ENCODE measurements at places on chromosomes 5 and 9. TPM values are rescaled to one million over a fixed set of nuclear protein-coding genes. Genes with fewer than 3 reads are reported as not detected.

DNA sequence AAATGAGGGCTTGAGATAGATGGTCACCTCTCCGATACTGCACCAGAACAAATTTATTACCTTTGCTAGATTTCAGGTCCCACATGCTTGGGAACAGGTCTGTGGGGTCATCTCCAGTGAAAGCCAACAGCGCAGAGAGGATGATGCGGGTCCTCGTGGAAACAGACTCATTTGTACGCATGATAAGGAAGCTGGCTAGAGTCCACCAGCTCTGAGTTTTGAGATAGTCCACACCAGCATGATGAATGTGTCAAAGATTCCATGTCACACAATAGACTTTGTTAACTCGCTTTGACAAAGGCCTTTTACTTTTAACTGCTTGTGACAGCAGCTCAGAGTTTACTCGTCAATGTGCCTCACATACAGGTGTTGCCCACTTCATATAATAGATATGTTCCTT is 105.4 kb upstream of the TBCA start:
- DNase-seq = no peak

- DNase-seq = no peak
These were observed 12.2 kb upstream of the GPR151 start for GRCh38 chr5:146528236-146528635.

DNA sequence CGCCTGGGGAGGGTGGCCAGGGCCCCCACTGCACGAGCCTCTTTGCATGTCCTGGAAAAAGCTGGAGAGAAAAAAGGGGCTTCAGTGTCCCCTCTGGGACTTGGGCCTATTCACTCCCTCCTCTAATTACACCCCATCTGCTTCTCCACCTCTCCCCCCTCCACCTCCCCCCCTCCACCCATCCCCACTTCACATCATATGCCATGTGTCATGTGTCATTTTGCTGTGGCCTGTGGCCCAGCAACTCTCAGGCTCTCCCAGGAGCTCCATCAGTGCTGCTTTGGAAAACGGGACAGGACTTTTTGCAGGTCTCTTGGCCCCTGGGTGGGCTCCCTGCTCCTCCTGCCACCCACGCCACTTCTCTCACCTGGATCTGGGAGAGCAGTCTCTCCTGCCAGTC is 68.7 kb downstream of the NTNG2 start:
- no peak for DNase-seq

DNA sequence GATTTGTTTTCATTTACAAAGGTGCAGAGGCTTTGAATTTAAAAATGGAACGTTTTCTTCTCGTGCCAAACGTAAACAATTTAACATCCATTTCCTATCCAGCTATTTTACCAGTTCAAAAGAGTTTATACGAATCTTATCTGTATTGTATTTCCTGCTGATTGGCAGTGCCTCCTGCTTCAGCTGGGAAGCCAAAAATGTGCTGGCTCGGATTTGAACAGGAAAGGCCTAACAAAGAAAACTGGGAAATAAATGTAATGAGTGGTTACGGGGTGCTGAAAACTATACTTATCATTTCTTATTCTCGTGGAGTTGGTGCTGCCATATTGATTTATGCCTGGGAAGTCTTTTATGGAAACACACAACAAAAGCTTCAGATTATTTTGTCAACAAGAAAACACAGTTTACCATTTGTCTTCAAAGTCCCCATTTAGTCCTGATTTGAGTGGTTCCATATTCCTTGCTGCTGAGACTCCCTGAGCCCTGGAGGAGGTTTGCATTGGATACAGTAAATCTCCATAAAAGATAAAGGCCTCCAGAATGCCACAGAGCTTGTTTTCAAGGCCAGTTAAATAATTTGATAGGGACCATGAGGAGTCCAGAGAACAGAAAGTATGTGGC is 507.4 kb downstream of the RASEF start:
- DNase-seq = no peak

DNA sequence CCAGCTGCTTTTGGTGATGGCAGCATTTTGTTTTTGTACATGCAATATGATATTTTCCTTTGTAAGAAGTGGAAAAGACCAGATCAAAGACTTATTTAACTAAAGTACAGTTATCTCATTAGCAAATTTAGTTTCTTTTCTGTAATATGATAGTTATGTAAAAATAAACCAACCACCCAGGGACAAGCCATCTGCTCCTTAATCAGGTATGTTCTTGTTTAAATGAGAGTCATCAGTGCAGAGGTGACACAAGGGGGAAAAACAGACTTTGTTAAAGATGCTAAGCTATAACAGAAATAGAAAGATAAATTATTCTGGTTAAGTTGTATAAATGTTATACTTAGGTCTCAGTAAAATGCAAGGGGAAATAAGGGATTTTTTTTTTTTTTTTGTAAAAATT is 805.7 kb upstream of the SEMA6A start:
- no peak for DNase-seq

DNA sequence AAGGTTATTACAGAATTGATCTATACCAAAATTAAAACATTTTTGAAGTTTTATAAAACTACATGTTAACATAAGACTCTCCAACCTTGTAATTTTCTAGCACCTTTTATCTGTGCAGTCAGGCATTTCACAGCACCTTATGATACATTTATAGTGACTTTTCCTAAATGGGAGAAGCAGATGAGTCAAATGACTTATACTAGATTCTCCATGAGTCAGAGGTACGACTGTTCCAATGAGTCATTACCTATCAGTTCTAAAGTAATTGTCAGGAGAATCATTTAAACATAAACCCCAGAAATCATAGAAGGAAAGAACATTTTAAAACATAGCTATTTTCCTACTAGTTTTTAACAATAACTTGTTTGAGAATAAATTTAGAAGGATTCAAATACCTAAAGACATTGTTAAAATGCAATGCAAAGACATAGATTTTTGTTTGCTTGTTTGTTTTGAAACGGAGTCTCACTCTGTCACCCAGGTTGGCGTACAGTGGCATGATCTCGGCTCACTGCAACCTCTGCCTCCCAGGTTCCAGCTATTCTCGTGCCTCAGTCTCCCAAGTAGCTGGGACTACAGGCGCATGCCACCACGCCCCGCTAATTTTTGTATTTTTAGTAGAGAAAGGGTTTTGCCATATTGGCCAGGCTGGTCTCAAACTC is 34.7 kb upstream of the DMXL1 start:
- peak; percentile 64 for DNase-seq

- DNase-seq = no peak
These were observed 72.2 kb downstream of the SHB start for GRCh38 chr9:37996819-37997217.

DNA sequence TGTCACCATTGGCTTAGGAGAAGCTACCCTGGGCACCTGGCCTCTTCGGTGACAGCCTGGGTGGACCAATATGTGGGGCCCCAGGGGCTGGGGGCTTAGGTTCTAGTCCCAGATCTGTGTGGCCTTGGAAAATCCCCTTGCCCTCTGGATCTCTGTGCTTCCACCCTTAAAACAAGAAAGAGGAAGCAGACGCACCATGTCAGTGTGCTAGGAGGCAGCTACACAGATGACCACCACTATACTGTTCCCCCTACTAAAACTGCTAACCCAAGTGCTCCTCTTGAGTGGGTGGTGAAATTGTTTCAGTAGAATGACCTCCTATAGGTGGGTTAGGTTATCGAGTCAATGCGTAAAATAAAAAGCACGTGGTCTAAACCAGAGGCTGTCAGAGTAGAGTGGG is 31.0 kb downstream of the AFAP1L1 start:
- no peak for DNase-seq

- DNase-seq = no peak
These were observed 60.9 kb downstream of the ZNF354C start for GRCh38 chr5:179120951-179121666.

Gene PTPRD
- polyA plus RNA-seq = 0.01 TPM

- no peak for DNase-seq
These were observed 143.0 kb downstream of the GPBP1 start for GRCh38 chr5:57316798-57317327.

DNA sequence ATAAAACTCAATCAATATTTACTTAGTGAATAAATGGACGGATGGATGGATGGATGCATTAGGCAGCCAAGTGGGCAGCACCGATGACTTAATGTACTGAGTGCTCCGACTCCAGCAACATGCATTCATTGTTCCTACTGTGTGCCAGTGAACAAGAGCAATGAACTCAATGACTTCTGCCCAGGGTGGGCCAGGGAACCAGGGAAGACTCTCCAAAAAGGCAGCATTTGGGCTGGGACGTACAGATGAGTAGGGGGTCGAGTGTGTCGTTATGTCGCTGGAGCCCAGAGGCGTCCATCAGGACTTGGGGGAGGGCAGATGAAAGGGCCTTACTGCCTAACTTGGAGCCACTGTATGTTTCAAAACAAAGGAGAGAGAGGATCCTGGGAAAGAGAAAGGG is 126.4 kb downstream of the KCNIP1 start:
- DNase-seq = no peak

DNA sequence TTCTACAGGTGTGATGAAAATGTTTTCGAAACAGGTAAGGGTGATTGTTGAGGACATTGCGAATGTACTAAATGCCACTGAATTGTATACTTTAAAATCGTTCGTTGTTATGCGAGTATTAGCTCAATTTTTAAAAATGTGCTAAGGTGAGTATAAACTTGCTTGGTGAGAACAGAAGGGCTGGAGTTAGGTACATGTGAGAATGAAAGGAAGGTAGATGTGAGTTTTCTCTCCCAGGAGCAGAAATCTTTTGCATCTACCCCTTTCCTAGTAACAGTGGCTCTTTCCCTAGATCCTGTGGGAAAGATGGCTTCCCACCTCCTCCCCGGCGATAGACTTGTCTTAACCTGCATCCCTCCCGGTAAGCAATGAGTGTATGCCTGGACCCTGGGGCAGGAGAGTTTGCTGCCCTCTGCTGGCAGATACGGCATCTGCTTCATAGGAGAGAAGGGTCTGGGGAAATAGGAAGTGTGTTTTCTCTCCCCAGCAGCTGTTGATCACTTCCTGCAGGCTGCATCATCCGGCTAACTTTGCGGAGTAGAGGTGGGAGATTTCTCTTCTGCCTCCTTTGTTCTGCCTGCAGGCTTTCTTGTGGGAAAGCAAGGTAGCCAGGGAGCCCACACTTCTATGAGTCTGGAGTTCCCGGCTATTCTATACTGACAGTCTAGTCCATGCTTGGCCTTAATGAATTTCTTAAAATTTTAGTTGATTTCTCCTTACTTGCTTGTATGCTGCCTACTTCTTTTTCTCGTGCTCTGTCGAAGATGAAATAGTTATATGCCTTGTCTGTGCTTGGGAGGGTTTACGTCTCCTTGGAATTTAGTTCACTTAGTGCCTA is 373.3 kb upstream of the SEMA6A start:
- DNase-seq = peak; percentile 70

Gene RFESD
- 3.1 TPM for polyA plus RNA-seq

DNA sequence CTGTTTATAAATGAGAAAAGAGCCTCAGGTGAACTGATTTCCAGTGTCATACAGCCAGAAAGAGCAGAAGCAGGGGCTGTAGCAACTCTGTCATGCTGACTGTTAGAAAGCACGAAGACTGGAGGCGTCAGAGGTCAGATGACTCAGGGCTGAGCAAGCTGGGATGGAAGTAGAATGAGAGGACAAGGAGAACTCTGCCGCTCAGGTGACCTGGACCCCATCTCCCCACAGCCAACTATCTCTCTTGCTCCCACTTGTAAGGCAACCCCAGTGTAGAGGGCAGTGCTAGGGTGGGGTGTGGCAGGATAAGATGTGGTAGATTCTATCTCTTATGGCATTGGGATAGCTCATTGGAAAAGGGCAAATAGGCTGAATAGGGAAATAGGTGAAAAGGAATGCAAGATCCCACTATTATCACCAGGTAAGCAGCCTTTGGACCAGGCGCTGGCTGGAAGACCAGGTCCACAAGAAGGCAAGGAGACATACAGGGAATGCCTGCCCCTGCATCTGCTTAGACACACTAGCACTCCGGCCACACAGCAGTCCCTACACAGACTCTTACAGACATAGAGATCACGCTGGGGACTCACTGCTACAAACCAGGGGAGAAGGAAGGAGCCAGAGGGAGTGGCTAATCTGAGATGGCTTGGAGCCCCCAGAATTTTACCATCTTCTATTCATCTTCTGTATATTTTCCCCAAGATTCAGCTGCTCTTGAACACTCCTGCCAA is 21.2 kb upstream of the LOX start:
- DNase-seq = peak; percentile 70

- peak; percentile 81 for DNase-seq
These were observed 425.2 kb downstream of the GADD45G start for GRCh38 chr9:90029996-90030395.

- no peak for DNase-seq
These were observed 79.6 kb downstream of the WNK2 start for GRCh38 chr9:93263334-93264229.

DNA sequence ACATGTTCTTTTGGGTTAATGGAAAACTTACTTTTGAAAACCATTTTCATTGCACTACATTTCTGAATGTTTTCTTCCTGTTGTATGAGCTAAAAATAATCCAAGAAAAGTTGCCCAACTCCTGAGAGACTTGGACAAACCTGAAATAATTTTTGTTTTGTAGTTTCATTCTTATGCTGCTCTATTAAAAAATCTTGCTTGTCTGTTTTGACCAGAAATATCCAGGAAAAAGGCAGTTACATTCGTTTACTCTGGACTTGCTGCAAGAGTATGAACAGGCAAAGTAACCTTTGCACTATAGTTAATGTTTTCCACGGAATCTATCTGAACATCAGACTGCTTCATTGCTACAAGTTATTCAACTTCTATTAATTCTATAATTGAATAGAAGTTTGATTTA is 200.1 kb upstream of the DAB2 start:
- DNase-seq = no peak

DNA sequence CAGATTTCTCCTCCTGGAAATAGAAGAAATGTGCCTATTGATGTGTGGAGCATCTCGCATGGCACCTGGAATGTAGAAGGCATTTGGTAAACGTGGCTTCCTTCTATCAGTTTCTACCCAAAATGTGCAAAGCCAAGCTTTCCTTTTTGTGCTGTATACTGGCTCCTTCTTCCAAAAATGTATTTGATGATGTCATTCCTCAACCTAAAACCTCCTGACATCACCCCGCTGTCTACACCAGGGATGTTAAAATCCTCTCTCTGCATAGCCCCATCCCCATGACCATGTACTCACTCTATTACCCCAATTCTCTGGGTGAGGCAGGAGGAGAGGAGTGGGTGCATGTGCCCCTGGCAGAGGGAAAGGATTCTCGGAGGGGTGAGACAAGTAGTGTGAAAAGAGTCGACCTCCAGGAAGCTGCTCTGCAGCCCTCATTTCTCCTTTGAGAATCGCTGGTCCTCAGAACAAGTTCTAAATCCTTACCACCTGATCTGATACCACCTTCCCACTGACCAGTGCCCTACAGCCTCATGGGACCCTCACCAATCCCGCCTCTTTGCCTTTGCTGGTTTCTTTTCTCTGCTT is 11.7 kb upstream of the MED10 start:
- DNase-seq = no peak

Measured in foreskin keratinocyte (primary cell).